NCI-H1092 (cell line): ENCODE measurements at places on chromosomes 2 and 18.

DNA sequence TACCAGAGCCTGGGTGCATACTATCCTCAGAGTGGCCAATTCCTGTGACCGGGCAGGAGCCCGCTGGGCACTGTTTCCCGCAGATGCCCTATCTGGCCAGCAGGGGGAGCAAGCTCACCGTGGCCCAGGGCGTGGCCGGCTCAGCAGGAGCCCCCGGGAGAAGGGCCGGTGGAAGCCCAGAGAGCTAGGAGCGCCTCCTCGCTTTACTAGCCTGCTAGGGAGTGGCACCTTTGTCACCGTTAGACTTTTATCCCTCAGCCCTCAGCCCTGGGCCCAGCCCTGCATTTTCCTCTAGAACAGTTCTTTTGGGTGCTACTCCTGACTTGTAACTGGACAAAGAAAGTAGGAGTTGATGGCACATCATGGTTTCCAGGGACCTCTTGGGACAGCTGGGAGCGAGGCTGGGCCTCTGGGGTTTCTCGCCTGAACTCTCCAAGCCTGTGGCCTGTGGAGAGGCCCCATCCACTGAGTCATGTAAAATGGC is 24.0 kb downstream of the TMEM177 start:
- DNase-seq: no peak

GRCh38 chr2:54997826-54998225 is 52.4 kb downstream of the RTN4 start:
- DNase-seq: no peak

DNA sequence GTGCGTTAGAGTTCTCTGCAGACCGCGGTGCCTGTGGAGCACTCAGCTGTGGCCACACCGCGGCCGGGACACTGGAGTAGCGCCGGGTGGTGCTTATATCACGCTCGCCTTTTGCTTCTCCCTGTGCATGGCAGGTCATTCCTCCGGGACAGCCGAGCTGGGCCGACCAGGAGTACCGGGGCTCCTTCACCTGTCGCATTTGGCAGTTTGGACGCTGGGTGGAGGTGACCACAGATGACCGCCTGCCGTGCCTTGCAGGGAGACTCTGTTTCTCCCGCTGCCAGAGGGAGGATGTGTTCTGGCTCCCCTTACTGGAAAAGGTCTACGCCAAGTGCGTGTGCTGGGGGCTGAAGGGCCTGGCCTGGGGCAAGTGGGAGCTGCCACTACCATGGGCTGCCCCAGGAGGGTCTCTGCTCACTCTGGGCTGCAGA is 4.2 kb downstream of the CAPN10 start:
- no peak for DNase-seq

- no peak for DNase-seq
Observed at GRCh38 chr18:52242711-52243110, 97.3 kb upstream of the DCC start.

GRCh38 chr2:24432121-24432520 is 58.9 kb upstream of the NCOA1 start:
- DNase-seq: no peak

- DNase-seq: peak; percentile 60
Observed at GRCh38 chr2:44777537-44777936, 164.0 kb upstream of the SIX3 start.

GRCh38 chr2:54773838-54774237 is 50.4 kb downstream of the EML6 start:
- no peak for DNase-seq

- peak; percentile 82 for DNase-seq
Observed at GRCh38 chr18:7941533-7941932, 374.4 kb downstream of the PTPRM start.

DNA sequence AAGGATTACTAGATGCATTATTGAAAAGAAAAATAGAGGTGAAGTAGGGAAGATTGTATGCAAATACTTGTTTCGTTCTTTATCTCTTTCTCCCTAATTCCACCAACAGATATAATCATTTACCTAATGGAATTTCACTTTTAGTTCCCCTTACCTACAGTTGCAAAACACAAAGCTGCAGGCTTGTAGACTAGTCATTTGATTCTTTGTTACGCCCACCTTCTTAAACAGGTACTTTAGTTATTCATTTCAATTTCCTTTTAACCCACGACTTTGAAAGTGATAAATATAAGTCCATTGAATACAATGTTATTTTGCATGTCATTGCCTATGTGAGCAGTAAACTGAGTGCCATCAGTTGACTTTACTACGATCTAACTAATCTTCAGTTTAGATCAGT is 3.9 kb upstream of the HRH4 start:
- no peak for DNase-seq

DNA sequence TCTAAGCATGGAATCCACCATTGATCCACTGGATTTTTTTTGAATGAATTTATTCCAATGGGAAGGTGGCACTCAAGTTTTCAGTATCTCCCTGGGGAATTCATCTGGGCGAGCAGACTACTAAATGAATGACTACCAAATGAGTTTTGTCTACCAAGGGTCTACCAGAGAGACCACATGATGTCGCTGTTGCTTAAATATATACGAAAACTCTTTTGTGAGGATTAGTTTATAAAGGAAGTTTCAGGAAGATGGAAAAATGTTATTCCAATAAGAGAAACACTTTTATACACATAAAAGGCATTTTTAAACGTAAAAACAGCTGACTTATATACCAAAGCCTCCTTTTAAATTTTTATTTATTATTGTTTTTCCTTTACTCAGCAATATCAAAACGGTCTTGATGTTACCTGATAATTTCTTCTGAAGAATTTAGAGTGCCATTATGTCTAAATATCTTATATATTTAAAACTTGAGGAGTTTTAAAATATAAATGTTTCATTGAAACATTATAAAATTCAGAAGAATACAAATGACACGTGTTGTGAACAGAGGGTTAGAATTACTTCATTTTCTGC is 139.7 kb downstream of the HRH4 start:
- peak; percentile 78 for DNase-seq

DNA sequence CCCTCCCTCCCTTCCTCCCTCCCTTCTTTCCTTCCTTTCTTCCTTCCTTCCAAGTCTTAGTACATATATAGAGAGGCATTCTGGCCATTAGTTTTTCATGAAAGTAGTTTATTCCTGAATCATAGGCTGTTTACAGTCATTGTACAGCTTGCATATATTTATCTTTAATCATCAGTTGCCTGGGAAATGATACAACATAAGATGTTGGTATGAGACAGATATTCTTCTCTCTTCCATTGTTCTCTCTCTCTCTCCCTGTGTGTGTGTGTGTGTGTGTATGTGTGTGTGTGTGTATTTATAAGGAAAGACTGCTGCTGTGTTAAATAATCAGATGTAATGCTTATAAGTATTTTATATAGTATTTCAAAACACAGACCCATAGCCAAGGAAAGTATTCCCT is 289.8 kb upstream of the UBE2E3 start:
- DNase-seq: no peak

DNA sequence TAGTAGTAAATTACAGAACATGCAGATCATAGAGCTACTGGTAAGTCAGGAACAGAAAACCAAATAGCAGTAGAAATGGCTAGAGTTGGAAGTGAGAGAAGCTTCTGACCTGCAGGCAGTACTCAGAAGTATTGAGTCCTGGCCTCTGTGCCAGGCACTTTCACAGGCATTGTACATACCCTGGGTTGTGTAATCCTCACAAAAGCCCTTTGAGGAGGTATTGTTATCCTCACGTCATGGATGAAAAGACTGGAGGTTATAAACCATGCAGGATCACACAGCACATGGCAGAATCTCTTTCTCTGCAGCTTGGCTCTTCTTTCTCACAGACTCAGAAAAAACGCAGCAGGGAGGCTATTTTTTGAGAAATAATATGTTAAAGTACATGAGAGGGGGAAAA is 789.3 kb upstream of the FAM98A start:
- no peak for DNase-seq

DNA sequence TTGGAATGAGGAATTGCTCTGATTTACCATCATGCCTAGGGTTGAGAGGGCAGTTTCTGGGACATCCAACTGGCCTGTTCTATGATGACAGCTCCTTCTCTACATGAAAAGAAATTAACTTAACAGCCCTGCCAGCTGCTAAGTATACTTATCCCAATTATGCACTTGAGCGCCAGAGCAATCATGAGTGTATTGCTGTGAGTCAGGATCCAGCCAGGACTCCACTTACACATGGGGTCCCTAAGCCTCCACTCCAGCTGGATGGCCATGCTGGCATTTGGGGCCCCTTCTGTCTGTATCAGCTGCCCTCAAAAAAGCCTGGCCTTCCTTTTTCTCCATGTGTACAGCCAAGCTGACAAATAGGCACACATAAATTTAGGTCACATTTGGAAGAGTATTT is 481.9 kb downstream of the TMX3 start:
- peak; percentile 73 for DNase-seq

DNA sequence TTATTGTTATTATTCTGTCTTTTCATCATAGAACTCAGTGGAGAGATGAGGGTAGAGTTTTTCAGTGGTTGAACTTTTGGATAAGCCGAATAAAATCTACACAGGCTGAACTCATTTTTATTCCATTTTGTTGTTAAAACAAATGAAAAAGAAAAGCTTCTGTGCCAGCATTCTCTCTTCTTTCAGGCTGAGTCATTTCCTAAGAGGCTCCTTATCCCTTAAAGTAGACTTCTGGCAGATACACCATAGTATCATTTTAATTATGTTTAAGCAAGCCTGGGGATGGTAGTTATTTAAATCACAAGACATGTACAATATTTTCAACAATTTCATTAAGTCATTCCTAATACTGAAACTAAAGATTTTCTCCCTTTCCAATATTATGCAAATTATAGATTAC is 1364.0 kb upstream of the NRXN1 start:
- DNase-seq: no peak

DNA sequence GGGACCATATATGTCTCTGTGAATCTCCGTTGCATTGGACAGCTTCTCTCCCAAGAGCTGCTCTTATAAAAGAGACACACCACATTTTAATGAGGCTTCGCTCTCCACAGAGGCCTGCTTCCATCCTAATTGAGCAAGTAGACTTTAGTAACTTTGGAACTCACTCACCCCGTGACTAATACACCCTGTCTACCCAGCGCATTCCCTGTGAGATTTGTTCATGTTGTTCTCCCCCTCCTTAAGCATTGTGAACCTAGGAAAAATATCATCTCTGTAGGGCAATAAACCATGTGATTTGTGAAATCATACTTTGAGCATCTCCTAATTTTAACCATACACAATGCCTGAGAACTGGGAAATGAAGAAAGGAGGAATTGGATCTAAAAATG is 56.9 kb downstream of the MCFD2 start:
- no peak for DNase-seq

DNA sequence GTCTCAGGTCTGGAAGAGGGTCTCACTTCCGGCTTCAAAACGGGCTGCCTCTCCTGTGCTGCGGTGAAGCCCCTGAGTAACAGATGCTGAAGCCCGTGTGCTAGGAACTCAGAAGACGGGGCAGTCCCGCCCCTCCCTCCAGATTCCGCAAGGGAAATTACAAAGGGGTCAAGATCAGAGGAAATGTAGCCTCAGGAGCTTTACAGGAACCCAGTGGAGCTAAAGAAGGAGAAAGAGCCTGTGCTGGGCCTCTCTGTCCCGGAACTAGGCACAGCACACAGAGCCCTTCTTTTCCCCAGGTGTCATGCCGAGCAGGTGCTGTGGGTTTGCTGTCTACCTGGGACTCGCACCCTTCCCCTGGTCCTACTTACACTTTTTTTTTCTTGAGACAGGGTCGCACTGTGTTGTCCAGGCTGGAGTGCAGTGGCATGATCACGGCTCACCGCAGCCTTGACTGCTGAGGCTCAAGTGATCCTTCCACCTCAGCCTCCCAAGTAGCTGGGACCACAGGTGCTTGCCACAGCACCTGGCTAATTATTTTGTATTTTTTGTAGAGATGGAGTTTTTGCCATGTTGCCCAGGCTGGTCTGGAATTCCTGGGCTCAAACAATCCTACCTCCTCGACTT is 72.7 kb upstream of the MAP4K4 start:
- DNase-seq: no peak
